ENCODE measurements at places on chromosomes 5 and 9. TPM values are rescaled to one million over a fixed set of nuclear protein-coding genes. Genes with fewer than 3 reads are reported as not detected.

- H3K4me3 ChIP-seq = no peak overlapping the region
- H3K27ac ChIP-seq = no peak overlapping the region
- no peak for DNase-seq
- H3K36me3 ChIP-seq = no peaks in the 10 kb centered on the region
Measured at GRCh38 chr9:134919303-134919702, 1.6 kb upstream of the FCN1 start.

DNA sequence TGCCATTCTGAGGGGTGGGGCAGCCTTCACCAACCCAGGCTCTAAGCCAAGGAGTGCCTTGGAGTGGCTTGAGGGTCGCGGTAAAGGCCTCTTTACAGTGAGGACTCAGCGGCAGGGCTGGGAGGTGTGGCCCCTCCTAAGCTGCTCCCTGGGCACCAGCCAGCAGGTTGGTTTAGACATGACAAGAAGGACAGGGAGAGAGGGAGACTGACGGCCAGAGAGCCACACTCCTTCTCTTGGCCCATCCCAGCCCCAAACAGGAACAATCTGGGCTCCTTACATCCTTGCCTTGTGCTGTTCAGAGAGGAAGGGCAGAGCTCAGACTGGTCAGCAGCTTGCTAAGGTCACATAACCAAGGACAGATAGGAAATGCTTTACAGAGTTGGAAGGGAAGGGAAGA lies 94.5 kb downstream of the LMX1B start:
- peaks cover 13% of the 10 kb centered on the region for H3K4me1 ChIP-seq
- H3K4me3 ChIP-seq = no peak overlapping the region
- H3K36me3 ChIP-seq = no peaks in the 10 kb centered on the region
- no peak overlapping the region for H3K27ac ChIP-seq

DNA sequence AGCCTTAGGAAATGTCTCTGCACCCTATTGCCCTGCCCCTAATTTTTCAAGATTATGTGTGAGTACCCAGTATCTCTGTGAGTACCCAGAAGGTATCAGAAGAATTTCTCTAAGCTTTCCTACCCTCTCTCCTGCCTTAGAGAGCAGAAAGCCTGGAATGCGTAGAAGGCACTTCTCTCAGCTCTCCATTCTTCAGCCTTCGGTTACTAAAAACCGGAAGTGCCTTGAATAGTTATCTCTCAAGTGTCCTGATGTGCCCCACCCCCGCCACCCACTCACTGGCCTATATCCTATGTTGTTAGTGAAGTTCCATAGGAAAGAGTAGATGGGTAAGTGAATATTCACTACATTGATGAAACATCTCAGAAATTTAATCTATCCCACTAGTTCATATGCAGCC lies 210.7 kb upstream of the CDH10 start:
- H3K4me3 ChIP-seq = no peak overlapping the region
- no peak for DNase-seq
- no peaks in the 10 kb centered on the region for H3K4me1 ChIP-seq
- H3K27ac ChIP-seq = no peak overlapping the region

DNA sequence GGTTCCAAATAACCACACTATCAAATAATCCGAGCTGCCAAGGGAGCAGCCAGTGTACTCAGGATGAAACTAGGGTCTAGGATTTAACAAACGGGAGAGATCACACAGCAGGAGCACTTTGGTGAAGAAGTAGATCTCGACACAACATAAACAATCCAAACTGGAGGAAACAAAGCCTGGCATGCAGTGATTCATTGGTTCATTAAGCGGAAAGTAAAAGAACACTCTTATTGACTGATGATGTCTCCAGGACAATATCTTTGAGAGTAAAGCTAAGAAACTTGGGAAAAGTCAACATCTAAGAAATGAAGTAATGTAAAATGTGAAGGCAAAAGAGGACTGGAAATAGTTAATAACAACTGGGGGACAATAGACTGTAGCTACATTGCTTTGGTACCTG lies 1478.3 kb upstream of the CDH9 start:
- no peaks in the 10 kb centered on the region for H3K4me1 ChIP-seq
- no peaks in the 10 kb centered on the region for H3K36me3 ChIP-seq
- H3K27ac ChIP-seq = no peak overlapping the region
- no peak overlapping the region for H3K4me3 ChIP-seq
- no peaks in the 10 kb centered on the region for H3K27me3 ChIP-seq

DNA sequence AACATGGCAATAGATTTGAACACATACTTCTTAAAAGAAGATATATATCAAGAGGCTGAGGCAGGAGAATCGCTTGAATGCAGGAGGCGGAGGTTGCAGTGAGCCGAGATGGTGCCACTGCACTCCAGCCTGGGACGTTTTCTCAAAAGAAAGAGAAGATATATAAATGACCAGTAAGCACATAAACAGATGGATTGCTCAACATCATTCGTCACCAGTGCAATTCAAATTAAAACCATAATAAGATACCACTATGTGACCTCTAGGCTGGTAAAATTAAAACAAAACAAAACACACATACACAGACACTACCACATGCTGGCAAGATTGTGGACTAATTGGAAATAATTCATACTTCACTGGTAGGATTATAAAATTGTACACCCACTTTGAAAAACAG lies 5.3 kb upstream of the TXN start:
- no peak overlapping the region for H3K4me3 ChIP-seq
- H3K27me3 ChIP-seq = no peaks in the 10 kb centered on the region
- peaks cover 21% of the 10 kb centered on the region for H3K4me1 ChIP-seq

GRCh38 chr5:34455098-34455497 lies 201.0 kb upstream of the RAI14 start:
- no peaks in the 10 kb centered on the region for H3K36me3 ChIP-seq
- no peak overlapping the region for H3K4me3 ChIP-seq
- DNase-seq = no peak
- H3K27ac ChIP-seq = no peak overlapping the region
- no peaks in the 10 kb centered on the region for H3K4me1 ChIP-seq

- H3K4me3 ChIP-seq = no peak overlapping the region
- no peak overlapping the region for H3K27ac ChIP-seq
- no peaks in the 10 kb centered on the region for H3K27me3 ChIP-seq
- no peak for DNase-seq
- no peaks in the 10 kb centered on the region for H3K4me1 ChIP-seq
- H3K36me3 ChIP-seq = no peaks in the 10 kb centered on the region
Measured at GRCh38 chr5:178323961-178324360, 91.4 kb upstream of the PHYKPL start.

DNA sequence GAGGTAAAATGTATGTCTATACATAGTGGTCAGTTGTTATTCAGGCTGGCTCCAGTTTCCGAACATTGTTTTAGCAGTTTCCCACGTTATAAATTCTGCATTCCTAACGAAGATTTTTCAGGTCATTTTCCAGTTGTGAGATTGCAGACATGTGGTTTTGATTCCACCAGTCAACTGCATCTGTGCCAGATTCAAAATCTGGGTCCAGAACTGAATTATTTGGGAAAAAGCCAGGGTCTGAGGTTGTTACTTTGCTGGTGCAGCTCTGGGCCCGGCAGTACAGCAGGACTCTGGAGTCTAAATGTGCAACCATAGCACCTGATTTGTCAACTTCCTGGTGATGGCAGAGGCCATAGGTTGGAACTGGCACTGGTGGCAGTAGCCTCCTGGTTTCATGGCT lies 105.7 kb upstream of the MEGF10 start:
- no peaks in the 10 kb centered on the region for H3K4me1 ChIP-seq
- no peak for DNase-seq
- H3K4me3 ChIP-seq = no peak overlapping the region
- no peak overlapping the region for H3K27ac ChIP-seq
- no peaks in the 10 kb centered on the region for H3K36me3 ChIP-seq

GRCh38 chr9:132381966-132382541 lies 24.6 kb downstream of the TTF1 start:
- H3K36me3 ChIP-seq = peaks cover 57% of the 10 kb centered on the region
- no peaks in the 10 kb centered on the region for H3K27me3 ChIP-seq
- peak overlapping the region; percentile 28 for H3K27ac ChIP-seq
- H3K4me3 ChIP-seq = no peak overlapping the region
- peaks cover 27% of the 10 kb centered on the region for H3K4me1 ChIP-seq
- DNase-seq = no peak

- no peak overlapping the region for H3K27ac ChIP-seq
- DNase-seq = no peak
- H3K27me3 ChIP-seq = peaks cover 3% of the 10 kb centered on the region
- H3K36me3 ChIP-seq = no peaks in the 10 kb centered on the region
Measured at GRCh38 chr5:57906671-57907070, 424.1 kb upstream of the ACTBL2 start.

DNA sequence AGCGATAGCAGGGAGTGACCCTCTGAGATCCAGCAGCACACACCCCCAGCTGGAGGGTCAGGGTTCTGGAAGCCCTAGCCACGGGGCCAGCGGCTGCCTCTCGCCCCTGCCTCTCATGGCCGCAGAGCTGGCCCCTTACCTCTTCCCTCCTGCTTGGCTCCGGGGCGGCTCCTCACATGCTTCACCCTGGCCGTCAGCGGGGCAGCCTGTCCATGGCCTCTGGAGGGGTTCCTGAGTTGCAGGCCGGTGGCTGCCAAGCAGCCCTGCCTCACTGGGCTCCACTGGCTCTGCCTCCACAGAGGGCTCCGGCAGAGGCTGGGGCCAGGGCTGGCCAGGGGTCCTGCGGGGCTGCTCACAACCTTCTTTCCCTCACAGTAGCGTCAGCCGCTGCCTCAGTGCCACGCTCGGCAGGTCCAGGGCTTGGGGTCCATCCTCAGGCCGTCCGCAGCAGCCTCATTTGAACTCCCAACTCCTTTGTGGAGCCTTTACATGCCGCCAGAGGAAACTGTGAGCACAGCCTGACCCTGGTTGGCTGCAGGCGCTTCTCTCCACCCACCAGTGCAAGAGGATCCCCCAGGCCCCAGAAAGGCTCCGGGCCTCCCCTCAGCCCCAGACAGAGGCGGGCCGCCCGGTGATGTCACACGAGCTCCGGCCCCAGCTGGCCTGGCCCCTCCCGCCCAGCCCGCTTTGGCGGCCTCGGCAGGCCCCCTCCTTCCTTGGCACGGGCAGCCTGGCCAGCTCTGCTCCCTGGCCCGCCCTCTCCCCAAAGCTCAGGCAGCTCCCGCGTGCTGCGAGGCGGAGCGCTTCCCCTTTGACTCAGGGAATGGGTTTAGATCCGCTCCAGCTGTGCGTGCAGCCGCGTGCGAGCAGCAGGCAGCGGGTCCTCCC lies at the start of gene ANGPTL2:
TSS of gene ANGPTL2 (minus strand) at position 460 of the 888 bp plus-strand sequence. CDS start 13,904 bp downstream, outside the sequence.
- no peak for DNase-seq
- no peaks in the 10 kb centered on the region for H3K36me3 ChIP-seq
- peaks cover 57% of the 10 kb centered on the region for H3K27me3 ChIP-seq
- no peaks in the 10 kb centered on the region for H3K4me1 ChIP-seq
- no peak within 1 kb of the TSS for H3K27ac ChIP-seq
- H3K4me3 ChIP-seq = no peak within 1 kb of the TSS

- no peak overlapping the region for H3K27ac ChIP-seq
- H3K4me3 ChIP-seq = no peak overlapping the region
- no peaks in the 10 kb centered on the region for H3K27me3 ChIP-seq
Measured at GRCh38 chr9:1747417-1747967, 267.7 kb upstream of the SMARCA2 start.

- DNase-seq = no peak
- H3K4me3 ChIP-seq = no peak overlapping the region
- peaks cover 9% of the 10 kb centered on the region for H3K4me1 ChIP-seq
- H3K36me3 ChIP-seq = peaks cover 4% of the 10 kb centered on the region
Measured at GRCh38 chr5:316210-317085, 5.1 kb upstream of the AHRR start.

- H3K4me1 ChIP-seq = no peaks in the 10 kb centered on the region
- no peak for DNase-seq
- H3K27ac ChIP-seq = no peak overlapping the region
- H3K36me3 ChIP-seq = no peaks in the 10 kb centered on the region
Measured at GRCh38 chr5:96836817-96837216, 29.1 kb upstream of the ERAP1 start.

DNA sequence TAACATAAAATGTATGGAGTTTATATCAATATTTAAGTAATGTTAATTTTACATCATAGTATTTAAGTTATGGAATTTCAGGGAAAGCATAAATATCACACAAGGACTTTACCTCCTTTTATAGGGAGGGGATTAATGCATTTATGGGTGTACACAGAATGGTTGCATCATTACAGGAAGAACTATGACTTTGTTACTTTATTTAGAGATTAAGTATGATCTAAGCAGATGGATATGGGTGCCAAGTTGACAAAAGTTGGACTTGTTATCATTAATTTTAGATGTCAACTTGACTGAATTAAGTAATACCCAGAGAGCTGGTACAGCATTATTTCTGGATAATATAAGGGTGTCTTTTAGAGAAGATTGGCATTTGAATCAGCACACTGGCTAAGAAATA lies 160.5 kb upstream of the CDH10 start:
- no peak overlapping the region for H3K27ac ChIP-seq
- H3K4me1 ChIP-seq = no peaks in the 10 kb centered on the region
- no peaks in the 10 kb centered on the region for H3K36me3 ChIP-seq
- no peak overlapping the region for H3K4me3 ChIP-seq
- no peak for DNase-seq

Gene PCDHGB4
- not detected for total RNA-seq

Gene CHSY3
- total RNA-seq = not detected

Gene SEPTIN8
- total RNA-seq = 31.8 TPM

Gene FOXD4L3
- total RNA-seq = not detected

Gene GPRIN1
- total RNA-seq = 3.7 TPM

Gene AK8
- not detected for total RNA-seq

Gene GPR150
- total RNA-seq = 1.7 TPM
